Fibroblast of pulmonary artery (primary cell): ENCODE measurements at places on chromosomes 3 and 15.

- no peak for DNase-seq
Measured at GRCh38 chr15:37973856-37974255, 39.4 kb downstream of the TMCO5A start.

DNA sequence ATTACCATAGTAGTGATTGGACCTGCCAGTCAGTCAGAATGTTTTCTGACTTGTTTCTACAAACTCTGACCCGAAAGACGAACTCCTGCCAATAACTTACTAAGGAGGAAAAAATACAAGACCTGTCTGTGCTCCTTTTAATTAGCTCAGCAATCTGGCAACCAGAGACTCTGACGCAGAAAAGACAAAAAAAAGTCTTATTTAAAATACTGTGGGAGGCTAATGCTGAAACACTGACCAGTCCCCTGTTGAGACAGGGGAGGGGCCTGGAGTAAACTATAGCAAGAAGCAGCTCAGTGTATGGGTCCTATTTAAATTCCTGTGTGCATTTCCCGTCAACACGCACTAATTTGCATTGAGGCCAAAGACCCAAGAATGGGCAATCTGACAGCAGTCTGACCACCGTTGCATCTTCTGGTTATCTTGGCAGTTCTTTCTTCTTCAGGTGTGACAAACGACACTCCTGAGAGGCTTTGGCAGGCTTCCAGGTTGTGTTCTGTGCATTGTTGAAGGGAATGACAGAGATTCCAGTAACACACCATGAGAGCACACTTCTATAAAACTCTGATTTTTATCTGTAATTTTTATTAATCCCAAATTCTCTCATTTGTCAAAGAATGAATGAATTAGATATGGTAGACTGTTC is 1114.3 kb downstream of the IGSF11 start:
- no peak for DNase-seq

DNA sequence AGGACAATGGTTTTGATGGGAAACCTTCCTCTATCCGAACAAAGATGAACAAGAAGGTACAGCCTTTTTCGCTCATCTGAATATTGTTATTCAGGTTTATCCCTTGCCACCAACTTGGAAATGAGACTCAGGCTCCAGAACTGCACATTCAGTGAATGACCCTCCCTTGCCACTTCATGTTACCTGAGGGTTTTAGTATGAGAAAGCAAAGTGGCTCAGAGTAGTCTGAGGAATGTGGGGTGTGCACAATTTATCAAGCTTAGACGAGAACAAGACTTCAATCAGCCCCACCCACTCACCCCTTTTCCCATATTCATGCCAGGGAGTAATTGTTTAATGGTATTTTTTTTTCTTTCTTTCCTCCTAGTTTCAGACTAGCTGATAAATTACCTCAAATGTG is 265.3 kb upstream of the POU1F1 start:
- no peak for DNase-seq

- DNase-seq = no peak
Measured at GRCh38 chr15:77192451-77192850, 121.5 kb upstream of the TSPAN3 start.

DNA sequence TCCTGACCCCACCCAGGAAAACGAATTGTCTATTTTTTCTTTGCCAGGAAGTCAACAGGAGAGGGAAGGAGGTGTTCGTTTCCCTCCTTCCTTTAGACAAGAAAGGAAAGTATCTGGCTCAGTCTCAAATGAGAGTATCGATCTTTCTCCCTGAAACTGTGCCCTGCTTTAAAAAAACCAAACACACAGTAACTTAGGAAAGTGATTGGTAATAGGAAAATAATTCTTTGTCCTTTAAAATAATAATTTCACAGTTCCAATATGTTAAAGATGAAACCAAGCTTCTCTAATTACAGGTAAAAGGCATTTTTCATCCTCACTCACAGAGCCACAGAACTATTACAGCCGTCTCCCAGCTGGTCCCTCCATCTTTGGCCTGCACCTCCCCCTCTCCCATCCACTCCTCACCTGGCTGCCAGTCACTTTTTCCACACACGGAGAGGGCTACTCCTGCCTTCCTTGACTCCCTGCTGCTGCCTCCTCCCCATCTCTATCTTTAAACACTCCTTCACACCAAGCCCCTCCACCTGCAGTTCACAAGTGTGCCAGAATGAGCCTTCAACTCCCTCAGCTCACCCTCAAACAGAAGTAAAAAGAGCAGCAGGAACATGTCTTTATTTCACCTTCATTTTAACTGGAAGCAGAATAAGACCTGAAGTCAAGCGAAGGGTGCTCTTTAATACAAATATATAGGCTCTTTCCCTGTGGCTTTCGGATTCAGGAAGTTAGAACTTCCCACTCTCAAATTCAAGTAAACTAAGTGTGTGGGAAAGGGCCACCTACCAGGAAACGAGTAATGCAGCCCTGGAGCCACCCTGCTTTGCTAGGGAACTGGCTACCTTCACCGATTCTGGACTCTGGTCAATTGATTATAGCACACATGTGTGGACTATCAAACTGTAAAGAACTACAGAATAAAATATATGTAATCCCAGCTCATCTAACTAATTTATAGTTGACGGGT is 116.4 kb downstream of the SENP2 start:
- no peak for DNase-seq

- DNase-seq = no peak
Measured at GRCh38 chr3:4021162-4021561, 221.9 kb downstream of the LRRN1 start.

DNA sequence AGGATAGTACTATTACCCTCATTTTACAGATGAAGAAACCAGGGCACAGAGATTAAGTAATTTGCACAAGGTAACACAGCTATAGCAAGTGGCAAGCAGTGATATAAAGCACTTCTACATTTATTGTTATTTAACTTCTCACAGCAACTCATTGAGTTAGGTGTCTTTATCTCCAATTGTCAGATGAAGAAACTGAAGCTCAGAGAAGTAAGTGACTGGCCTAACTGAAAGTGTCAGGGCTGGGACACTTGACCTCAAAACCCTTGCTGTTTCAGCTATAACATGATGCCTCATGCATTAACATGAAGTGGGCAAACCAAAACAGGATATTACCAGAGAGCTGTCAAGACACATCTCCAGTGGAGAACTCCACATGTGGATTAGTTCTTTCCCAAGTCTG is 65.8 kb upstream of the LEKR1 start:
- DNase-seq = no peak

GRCh38 chr3:100084100-100084806 is 30.0 kb downstream of the FILIP1L start:
- DNase-seq = no peak

- DNase-seq = peak; percentile 21
Measured at GRCh38 chr3:124584552-124585391, 145.5 kb upstream of the UMPS start.

DNA sequence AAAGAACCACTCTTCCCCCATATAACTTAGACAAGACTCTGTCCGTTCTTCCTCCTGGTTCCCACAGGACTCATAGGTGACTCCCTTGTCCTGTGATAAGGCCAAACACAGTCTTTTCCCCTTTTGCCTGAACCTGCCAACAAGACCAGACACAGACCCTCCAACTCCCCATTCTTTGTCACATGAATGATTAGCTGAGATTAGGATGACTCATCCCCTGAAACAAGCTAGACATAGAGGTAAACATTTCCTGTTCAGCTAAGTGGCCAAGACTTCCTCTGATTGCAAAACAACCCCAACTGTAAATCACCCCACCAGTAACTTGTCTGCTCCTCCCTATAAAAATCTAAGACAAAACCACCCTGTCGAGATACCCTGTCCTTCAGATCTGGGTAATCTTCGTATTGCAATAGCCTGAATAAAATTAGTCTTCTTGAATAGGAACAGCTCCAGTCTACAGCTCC is 11.4 kb upstream of the HTR3E start:
- DNase-seq = peak; percentile 78

DNA sequence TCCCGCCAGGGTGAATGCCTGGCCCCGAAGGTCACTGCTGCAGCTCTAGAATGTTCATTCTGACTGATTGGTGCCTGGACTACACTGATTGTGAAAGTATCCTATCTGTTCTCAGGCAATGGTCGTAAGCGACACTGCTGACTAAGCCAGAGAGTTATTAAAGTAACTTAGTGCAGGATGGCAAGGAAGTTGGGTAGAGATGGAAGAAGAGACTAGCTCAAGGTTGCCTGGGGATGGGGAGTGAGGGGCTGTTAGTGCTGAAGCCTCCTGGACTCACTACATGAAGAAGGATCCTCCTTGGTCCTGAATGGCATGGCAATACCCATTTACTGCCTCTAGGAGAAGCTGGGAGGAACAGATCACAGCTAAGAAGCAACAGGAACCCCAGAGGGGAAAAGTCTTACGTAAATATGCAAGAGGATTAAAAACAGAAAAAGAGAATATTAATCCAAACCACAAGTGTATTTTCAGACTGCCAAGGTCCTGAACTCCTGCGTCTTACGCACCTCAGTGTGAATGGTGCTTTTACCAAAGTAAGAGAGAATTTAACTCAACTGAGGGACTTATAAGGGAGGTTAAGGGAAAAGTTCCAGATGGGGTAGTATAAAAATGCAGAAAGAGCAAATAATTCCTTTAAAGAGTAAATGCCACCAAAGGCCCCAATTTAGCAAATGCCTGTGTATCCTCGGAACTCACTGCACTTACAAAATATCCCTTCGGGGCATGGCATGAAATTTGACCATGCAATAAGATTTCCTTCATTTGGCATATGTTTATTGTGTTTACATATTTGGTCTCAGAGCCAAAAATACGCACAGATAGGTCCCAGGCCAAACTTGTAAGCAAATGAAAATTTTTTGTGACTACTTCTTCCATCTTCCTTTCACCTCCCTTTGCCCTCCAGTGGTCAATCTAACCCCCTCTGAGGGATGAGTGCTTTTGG is 64.0 kb upstream of the DGKG start:
- DNase-seq = peak; percentile 25

- DNase-seq = peak; percentile 14
Measured at GRCh38 chr3:105459566-105460290, 93.0 kb downstream of the ALCAM start.

- no peak for DNase-seq
Measured at GRCh38 chr3:125394406-125394805, 19.3 kb upstream of the ZNF148 start.

DNA sequence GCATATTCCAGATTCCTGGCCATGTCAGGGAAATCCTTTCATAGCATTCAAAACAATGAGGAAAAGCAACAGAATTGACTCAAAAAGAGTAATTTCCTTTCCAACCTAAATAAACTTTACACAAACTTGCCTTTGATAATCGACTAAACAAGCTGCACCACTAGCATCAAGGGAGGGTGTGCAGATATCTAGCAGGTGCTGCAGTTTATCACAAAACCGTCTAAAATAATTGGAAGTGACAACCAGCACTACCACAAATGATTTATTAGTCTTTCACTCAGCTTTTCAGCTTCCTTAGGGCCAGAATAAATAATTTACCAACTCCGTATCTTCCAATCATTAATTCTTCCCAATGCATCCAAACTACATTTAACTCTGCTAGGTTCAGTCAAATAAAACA is 71.7 kb downstream of the TBC1D5 start:
- no peak for DNase-seq

- no peak for DNase-seq
Measured at GRCh38 chr15:86329311-86330013, 249.8 kb downstream of the AGBL1 start.
